Activated T-helper 1 cell treated with anti-CD3 and anti-CD28 coated beads, Interleukin-12 subunit alpha, Interleukin-12 subunit beta, Interleukin-2, Interleukin-4 antibody, amounts not matched to agents 30 ng/mL and 10 ng/mL and 1 ng/mL, durations not matched to agents 14 hours and 24 hours and 36 hours (primary cell): ENCODE measurements at places on chromosomes 1 and 21. TPM values are rescaled to one million over a fixed set of nuclear protein-coding genes. Genes with fewer than 3 reads are reported as not detected.

GJB5 gene
- total RNA-seq, result not detected in 2 replicates

GRCh38 chr1:66176012-66176715, 357.8 kb upstream of the SGIP1 start:
- H3K27ac ChIP-seq, result no peak overlapping the region
- H3K4me1 ChIP-seq, result peaks cover 47% of the 10 kb centered on the region
- H3K4me3 ChIP-seq, result no peak overlapping the region
- H3K27me3 ChIP-seq, result no peaks in the 10 kb centered on the region
- peaks cover 13% of the 10 kb centered on the region for H3K36me3 ChIP-seq

DNA sequence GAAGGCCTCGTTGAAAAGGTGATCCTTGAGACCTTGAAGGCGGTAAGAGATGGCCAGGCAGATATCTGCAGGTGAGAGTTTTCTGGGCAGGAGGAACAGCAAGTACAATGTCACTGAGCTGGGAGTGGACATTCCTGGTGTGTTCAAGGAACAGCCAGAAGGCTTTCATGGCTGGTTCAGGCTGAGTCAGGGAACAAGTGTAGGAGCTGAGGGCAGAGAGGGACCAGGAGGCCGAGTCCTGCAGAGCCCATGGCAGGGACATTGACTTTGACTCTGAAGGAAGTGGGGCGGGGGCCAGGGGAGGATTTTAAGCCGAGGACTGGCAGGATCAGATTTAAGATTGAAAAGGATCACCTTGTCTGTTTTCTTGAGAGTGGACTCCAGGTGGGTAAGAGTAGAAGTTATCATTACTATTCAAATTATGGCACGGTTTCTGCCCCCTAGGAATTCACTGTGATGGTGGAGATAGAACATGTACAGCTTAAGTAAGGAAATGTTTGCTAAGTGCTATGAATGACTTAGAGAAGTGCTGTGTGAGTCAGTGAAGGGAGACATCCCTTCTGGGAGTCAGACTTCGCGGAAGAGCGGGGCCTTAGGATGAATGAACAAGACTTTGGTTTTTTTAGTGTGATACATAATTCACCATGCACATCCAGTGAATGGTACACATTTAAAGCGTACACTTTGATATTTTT, 202.3 kb downstream of the KIF26B start:
- no peaks in the 10 kb centered on the region for H3K4me1 ChIP-seq
- H3K27me3 ChIP-seq, result no peaks in the 10 kb centered on the region
- no peak overlapping the region for H3K4me3 ChIP-seq
- DNase-seq, result no peak
- H3K36me3 ChIP-seq, result no peaks in the 10 kb centered on the region
- no peak overlapping the region for H3K27ac ChIP-seq

GRCh38 chr1:22074803-22075202, 22.3 kb downstream of the CDC42 start:
- H3K4me3 ChIP-seq, result peak overlapping the region; percentile 8
- peaks cover 28% of the 10 kb centered on the region for H3K36me3 ChIP-seq
- H3K27ac ChIP-seq, result peak overlapping the region; percentile 7
- H3K4me1 ChIP-seq, result peaks cover 60% of the 10 kb centered on the region

DNA sequence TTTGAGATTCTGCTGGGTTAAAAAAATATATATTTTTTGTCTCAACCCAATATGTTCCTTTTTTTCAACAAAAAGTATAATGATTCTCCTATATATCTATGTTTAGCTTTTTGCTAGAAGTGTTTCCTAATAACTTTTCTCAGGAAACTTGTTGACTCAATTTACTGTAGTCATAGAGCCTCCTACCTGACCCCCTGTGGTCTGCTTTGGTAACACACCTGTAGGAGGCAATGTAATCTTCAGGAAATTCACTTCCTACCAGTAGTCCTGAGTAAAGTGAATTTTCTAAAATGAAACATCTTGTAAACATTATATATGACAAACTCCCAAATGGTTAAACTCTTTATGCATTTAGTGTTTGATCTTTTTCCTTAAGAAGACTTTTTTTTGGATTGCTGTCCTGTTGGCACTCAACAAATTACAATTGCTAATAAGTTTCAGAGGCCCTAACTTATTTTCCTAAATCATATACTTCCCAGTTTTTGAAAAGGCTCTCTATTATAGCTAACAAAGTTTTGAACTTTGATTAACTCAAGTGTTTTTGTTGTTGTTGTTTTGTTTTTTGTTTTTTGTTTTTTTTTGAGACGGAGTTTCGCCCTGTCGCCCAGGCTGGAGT, 118.3 kb downstream of the OLFML2B start:
- H3K4me1 ChIP-seq, result no peaks in the 10 kb centered on the region
- peaks cover 2% of the 10 kb centered on the region for H3K36me3 ChIP-seq
- no peak for DNase-seq
- H3K27me3 ChIP-seq, result no peaks in the 10 kb centered on the region

GRCh38 chr1:35032384-35032739, 617 bp upstream of the ZMYM6 start:
- H3K27ac ChIP-seq, result no peak overlapping the region
- peaks cover 3% of the 10 kb centered on the region for H3K27me3 ChIP-seq
- peaks cover 11% of the 10 kb centered on the region for H3K36me3 ChIP-seq
- peaks cover 25% of the 10 kb centered on the region for H3K4me1 ChIP-seq

DNA sequence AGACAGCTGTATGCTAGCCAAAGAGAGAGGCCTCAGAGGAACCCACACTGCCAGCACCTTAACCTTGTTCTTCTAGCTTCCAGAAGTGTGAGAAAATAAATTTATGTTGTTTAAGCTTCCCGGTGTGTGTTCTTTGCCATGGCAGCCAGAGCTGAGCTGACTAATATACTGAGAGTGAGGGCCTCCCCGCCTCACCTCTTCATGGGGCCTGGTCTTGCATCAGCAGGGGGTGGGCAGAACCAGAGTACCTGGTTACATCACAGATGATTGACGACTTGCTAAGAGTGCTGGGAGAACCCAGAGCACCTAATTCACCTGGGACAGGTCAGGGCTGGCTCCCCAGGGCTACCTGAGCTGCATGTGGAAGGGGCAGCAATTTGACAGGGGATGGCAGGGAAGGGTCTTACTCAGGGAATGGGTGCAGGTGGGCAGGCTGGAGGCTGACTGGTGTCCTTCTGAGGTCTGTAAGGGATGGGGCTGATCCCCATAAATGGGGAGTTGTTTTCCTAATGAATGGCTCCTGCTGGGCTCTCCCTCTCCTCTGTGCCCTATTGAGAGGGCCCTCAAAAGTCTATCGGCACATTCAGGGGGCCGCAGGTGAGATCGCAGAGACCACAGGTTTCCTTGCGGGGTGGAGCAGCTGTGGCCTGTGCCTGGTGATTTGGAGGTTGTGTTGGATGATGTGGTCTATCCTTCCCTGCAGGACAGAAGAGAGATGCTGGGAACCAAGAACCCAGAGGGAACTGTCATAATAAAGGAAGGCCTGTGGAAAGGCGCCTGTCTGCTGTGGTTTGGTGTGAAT, 60.6 kb upstream of the ETV3 start:
- no peak for DNase-seq
- H3K27me3 ChIP-seq, result peaks cover 15% of the 10 kb centered on the region
- no peak overlapping the region for H3K4me3 ChIP-seq
- no peak overlapping the region for H3K27ac ChIP-seq
- H3K36me3 ChIP-seq, result no peaks in the 10 kb centered on the region
- peaks cover 2% of the 10 kb centered on the region for H3K4me1 ChIP-seq

DNA sequence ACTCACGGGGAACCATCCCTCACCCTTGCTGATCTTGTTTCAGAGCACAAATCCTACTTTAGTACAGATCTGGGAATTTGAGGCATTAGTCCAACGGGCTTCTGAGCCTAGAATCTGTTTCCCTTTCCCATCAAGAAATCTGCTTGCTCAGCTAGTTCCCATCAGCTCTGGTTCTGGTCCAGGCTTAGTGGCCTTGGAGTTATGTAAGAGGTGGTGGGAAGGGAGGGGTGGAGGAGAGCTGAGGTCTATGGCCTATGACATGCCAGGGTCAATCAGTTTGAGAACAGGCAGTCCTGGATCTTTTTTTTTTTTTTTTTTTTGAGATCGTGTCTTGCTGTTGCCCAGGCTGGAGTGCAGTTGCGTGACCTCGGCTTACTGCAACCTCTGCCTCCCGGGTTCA, 4.1 kb downstream of the GSTM1 start:
- peaks cover 20% of the 10 kb centered on the region for H3K4me1 ChIP-seq
- H3K27ac ChIP-seq, result no peak overlapping the region
- no peak for DNase-seq
- H3K4me3 ChIP-seq, result no peak overlapping the region
- no peaks in the 10 kb centered on the region for H3K27me3 ChIP-seq

LRRC53 gene
- not detected in 2 replicates for total RNA-seq

PLA2G2A gene
- not detected in 2 replicates for total RNA-seq

GJB4 gene
- total RNA-seq, result not detected in 2 replicates
